ENCODE measurements at places on chromosomes 2 and 18. TPM values are rescaled to one million over a fixed set of nuclear protein-coding genes. Genes with fewer than 3 reads are reported as not detected.

- no peak for DNase-seq
Observed at GRCh38 chr2:217610401-217610814, 392.4 kb downstream of the TNS1 start.

- no peak for DNase-seq
Observed at GRCh38 chr18:78309924-78310323, 669.7 kb upstream of the SALL3 start.

DNA sequence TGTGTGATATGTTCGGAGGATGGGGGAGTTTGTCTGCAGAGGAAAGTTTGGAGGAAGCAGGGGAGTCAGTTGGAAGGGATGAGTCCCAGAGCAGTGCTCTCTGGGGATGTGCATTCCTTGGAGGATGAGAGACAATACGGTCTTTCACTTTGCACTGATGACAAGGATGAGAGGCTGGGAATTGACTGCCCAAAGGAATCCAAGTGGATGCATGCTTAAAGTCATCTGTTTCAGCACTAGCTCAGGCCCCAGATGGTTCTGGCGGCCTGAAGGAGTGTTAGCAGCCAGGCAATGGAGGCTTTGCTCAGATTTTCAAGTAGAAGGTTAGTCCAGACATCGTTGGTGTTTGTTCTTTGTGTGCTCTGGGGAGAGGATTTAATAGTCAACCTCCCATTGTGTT, 100.2 kb downstream of the CRIM1 start:
- no peak for DNase-seq

GRCh38 chr18:21598726-21599584, 1.5 kb downstream of the ESCO1 start:
- DNase-seq = no peak

GRCh38 chr2:49687918-49688317, 533.6 kb upstream of the FSHR start:
- no peak for DNase-seq

Gene L3MBTL4
- 10.9 TPM for total RNA-seq

Gene CRYGC
- total RNA-seq = not detected

Gene HAAO
- 188 TPM for total RNA-seq

- no peak for DNase-seq
Observed at GRCh38 chr18:53764086-53764485, 460.4 kb downstream of the MBD2 start.

DNA sequence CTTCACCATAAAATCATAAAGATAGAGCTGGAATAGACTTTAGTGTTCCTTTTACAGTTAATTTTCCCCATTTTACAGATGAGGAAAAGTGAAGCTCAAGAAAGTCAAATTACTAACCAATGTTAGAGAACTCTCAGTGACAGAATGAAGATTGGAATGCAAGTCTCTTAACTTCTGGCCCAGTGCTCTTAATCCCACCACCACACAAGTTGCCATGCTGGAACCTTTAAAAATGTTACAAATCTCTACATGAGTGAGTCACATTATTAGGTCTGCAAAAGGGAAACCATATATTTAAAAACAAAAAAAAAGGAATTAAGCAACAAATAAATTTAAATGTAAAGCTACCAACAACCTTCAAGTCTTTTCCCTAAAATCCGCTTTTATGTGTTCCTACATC, 3.5 kb downstream of the NCKAP1 start:
- DNase-seq = no peak

- peak; percentile 54 for DNase-seq
Observed at GRCh38 chr2:190649798-190650390, 1.0 kb downstream of the NAB1 start.

DNA sequence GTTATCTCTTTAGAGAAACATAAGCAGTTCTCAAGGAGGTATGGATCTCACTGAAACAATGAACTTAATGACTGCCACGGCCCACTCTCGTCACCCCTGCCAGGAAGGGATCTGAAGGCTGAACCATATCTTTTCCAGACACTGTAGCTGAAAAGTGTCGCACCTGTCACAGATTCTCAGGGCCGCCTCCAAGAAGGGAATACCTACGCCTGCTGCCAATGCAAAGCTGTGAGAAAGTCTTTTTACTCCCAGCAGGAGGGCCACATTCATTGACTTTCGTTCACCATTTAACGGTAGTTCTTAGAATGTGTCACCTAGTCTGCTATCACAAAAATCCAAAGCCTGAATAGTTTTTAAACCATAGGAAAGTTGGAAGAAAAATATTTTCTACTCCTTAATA, 66.7 kb upstream of the SH3BP4 start:
- DNase-seq = no peak

Gene GAL3ST2
- 0.55 TPM for total RNA-seq

DNA sequence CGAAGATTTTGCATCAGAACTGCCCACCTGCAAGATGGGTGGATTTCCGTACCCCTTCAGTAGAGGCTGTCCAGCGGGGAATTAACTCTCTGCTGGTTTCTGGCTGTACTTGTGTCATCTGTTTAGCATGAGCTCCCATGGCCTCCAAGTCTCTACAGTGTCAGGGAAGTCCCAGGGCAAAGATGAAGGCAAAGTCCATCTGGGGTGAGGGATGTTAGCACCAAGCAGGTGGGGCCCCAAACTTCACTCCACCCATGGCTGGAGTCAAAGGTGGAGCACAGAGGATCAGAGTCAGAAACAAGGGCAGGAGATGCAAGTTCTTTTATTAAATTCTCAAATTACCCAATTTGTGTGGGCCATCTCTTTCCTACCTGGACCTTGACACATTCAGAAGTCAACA, 78.0 kb downstream of the TNFRSF11A start:
- DNase-seq = no peak

Gene DTNA
- total RNA-seq = 1.6 TPM

Gene CD8B
- total RNA-seq = 0.45 TPM

DNA sequence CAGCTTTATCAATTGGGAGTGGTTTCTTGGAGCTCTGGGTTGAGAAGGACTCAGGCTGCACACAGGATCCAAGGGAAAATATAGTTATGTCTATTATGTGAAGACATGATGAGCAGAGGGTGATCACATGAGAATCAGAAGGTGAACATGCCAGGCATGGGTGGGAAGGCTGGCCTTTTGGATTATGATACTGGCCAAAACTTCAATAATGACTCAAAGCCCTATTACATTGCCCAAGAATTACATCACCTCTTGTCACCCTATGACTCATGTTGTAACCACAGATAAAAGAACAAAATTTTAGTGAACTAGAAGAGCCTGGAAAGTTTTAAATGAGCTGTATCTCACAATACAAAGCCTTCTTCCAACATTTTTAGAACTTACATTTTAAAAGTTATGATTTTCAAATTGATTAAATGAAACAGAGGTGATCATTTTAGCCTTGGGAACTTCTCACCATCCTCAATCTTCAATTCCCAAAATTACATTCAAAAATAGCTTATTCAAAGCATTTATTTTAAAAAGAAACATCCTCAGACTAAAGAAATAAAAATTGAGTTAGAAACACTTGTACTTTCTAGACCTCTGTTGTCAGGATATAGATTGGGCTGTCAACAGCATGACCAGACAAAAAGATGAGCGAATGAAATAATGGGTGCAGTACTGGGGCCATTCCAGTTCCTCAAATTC, 428.3 kb downstream of the MBD2 start:
- DNase-seq = no peak

DNA sequence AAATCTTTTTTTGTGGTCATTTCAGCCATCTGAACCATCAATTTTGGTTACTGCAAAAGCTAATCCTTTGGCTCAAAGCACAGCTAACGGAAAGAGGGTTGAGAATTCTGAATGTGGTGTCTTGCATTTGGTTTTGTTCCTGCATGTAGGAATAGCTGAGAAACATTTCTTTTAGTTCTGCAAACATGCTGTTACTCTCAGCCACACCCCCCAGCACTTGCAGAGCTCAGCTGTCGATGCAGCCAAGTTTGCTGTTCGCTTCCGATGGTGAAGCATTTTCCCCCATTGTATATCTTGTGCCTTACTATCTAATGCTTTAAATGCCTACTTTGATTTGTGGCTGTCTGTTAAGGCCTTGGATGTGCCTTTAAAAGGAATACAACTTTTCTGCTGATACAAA, 294.9 kb upstream of the FANCL start:
- DNase-seq = no peak

All from left lobe of liver (tissue), 2 donors.